ENCODE measurements at places on chromosomes 1 and 21.

DNA sequence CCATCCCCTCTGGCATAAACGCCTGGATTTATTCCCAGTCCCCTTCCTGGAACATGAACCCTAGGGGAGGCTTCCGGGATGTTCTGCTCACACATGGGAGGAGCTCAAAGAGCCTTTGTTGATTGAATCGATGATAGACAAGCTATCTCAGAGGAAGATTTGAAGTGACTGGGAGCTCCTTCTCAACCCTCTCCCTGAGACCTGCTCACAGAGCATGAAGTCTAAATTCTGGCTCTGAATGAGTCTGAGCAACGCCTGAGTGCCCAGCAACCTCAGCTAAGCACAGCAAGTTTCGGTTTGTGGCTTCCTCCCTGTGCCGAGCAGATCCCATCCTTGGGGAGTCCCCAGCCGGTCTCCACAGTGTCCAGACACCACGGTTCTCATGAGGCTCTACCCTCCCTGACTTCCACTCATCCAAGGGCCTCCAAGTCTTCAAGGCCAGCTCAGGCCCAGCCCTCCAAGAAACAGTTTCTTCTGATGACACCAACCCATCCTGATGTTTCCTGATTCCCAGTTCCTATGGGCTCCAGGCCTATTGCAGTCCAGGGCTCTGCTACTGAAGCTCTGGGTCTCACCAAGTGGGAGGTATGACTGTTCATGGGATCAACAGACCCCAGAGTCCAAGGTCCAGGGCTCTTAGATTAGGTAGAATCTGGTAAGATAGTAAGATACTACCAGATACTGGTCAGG, 190.8 kb downstream of the DYRK1A start:
- no peak for DNase-seq

- DNase-seq = no peak
Measured at GRCh38 chr1:235402457-235403200, 35.4 kb downstream of the TBCE start.

DNA sequence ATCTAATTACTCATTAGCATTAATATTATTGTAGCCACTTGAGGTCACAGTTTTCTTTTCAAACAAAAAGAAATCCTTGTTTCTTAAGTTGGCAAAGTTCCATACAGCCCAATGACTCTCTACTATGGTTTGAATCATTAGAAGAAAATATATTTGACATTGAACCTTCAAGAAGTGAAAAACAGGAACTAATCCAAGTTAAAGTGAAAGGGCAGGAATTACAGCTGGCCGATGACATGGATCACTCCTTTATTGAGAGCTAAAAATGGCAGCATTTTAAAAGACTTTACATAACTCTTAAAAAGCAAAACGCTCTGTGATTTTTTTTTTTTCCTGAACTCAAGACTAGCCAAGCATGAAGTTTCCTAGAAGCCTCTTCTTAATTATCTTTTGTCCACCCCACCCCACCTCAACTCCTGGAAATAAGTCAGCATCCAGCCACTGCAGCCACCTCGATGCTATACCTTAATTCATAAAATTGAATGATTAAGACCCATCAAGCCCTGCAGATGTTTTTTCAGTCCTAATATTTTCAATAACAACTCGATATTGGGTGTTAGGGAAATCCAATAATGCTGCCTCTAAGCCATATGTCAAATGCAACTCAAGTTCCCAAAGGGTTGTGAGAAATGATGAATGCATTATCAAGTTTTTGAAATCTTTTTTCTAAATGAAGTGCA, 323.1 kb downstream of the HHIPL2 start:
- DNase-seq = no peak

- no peak for DNase-seq
Measured at GRCh38 chr21:46301759-46302158, 15.6 kb downstream of the YBEY start.

GRCh38 chr1:201098992-201099677, 13.1 kb downstream of the CACNA1S start:
- no peak for DNase-seq

DNA sequence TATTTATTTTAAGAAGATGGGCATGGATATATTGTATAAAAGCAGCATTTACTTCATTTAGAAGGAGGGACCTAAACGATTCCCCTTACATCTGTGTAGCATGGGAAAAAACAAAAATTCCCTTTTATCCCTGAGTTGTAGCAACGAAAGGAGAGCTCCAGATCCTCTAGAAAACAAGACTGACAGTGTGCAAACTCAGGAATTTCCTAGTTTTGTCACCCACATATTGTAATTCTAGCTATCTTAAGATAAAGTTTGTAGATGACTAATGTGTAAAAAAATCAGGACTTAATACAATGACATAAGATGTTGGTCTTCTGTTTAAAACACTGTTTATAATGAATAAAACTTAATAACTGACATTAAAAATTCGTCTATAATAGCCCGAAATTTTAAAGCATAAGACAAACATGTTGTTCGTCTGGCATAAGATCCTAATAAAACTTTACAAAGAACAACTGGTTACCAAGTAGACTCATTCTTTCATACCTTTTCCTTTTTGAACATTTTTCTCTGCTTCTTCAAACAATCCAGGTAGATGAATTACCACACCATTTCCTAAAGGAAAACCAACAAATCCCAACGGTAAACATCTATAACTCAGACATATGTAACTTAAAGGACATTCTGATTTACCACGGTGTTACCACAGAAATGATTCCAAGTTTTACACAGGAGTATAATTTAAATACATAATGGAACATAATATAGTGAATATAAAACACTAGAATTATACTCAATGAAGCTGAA, 15.2 kb downstream of the ADSS2 start:
- no peak for DNase-seq

DNA sequence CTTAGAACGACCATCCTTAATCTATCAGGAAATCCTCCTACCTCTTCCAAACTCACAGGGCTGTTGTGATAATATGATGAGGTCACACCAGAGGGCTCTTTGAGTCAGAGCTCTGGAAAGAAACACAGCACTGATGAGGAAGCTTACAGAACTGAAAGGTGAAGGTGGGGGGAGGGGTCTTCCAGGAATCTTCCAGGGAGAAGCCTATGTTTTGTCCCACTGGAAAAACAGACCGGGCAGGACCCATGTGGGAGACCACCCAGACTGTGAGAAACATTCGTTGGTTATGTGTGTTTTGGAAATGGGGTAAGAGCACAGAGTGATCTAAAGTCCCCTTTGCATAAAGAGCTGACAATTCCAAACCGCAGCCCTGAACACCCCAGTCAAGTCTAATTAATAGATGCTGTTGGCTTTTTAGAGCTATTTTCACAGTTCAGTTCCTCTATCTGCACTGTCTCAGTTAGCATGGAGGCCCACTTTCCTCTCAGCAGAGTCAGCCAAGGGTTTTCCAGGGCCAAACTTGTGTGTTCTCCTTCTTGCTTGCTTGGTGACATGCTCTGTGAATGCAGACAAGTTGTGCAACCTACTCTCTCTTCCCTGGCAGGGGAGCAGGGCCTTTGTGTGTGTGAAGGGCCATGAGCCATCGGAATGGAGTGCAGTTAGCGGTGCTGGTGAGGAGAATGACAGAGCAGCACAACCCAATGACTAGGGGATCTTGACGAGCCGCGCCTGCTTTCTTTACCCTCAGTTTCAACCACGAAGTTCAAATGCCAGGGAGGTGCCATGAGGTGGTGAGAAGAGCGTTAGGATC, 12.3 kb downstream of the PHLDA3 start:
- DNase-seq = no peak

DNA sequence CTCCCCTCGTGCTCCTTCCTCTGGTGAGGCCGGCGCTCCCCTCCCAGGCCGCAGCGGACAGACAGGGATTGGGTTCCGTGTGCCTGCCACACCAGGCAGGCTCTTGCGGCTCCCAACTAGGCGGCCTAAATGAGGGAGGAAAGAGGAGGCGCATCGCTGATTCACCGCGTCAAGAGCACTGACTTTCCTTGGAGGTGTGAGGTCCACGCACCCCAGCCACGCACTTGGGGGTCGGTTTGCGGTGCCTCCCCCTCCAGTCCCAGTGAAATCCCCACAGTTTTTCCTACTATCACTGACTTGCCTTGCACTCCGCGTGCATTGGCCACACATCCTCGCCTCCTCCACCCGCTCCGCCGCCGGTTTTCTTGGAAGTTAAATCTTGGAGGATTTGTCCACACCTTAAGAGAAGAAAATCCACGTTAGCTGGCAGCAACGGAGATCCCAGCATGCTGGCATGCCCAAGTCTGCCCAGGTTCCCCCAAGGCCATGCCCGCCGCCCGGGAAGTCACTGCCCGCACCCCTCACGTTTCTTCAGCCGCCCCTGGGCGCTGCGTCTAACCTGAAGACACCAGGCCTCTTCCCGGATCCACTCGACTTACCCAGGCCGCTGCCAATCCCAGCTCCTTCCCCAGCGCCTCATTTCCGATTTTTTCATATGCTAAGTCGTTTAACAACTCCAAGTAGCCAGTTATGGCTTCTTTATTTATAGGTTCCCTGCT, 1.1 kb upstream of the FOXD3 start:
- DNase-seq = no peak

GRCh38 chr1:221234791-221235190, 355.5 kb downstream of the HLX start:
- no peak for DNase-seq

DNA sequence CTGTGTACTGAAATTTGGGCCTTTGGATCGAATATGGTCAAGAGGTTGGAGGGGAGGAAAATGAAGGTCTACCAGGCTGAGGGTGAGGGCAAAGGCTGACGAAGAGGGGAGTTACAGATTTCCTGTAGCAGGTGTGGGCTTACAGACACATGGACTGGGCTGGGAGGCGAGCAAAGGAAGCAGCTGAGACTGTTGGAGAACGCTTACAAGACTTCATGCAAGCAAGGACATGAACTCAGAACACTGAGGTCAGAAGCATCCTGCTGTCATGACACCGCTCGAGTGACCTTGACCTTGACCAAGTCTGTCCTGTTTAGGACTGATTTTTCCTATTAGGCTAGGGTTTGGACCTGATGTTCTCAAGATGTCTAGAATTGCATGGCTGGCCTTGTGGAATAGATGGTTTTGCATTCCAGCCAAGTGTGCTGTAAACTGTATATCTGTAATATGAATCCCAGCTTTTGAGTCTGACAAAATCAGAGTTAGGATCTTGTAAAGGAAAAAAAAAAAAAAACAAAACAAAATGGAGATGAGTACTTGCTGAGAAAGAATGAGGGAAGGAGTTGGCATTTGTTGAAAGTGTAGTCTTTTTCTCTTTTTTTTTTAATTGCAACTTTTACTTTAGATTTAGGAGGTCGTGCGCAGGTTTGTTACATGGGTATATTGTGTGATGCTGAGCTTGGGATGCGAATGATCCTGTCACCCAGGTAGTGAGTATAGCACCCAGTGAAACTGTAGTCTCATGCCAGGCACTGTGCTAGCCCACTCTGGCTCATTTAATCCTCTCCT, 5.8 kb downstream of the ELF3 start:
- DNase-seq = no peak

GRCh38 chr1:245538671-245539070, 383.9 kb downstream of the KIF26B start:
- no peak for DNase-seq

GRCh38 chr1:119385650-119386049, 17.1 kb downstream of the HAO2 start:
- no peak for DNase-seq

GRCh38 chr1:109040989-109041620, 797 bp downstream of the WDR47 start:
- no peak for DNase-seq

DNA sequence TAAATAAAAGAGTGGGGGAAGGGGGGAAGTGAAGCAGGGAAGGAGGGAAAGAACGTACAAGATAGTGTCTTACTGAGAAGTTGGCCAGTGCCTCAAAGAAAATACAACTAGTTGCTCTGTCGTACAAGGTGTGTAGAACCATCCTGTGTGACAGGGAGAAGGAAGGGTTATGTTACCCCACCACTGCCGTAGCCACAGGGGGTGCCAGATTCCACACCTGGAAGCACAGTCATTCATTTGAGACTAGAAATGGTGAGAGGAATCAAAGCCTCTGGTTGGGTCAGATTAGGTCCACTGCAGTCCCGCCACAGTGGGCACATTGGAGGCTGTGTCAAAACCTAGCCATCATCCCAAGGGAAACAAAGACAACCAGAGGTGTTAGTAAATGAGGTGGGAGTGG, 2.7 kb upstream of the ERI3 start:
- no peak for DNase-seq

DNA sequence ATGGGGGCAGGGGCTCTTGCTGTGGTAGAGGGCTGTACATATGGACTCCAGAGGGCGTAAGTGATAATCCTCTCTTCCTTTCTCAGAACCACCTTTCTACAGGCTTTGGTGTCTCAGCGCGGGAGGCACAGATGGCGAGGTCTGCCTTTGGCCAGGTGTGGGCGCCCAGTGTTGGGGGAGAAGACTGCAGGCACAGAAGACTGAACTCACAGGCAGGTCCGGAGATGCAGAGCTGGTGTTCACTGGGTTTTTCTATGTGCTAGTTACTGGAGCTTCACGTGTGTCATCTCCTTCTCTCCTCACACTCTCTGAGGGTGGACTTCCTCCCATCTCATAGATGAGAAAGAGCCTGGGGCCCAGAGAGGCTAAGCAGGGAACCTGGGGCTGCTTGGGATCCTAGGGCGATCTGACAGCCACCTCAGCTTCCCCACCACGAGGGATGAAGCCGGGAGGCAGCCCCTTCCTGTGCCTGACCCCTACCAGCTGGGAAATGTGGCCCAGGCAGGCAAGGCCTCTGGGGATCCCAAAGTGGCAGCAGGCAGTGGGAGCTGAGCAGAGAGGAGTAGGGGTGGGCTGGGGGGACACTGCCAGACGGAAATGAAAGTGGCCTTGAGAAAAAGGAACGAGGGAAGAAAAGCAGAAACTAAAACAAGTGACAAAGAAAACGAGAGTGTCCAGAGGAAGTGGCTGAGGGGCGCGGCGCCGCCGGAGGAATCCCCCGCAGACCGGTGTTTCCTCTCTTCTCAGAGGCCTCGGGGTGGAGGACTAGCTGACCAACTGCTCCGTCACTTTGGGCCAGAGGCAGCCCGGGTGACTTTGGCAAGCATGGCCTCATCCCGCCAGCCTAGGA, 191.6 kb downstream of the HIVEP3 start:
- DNase-seq = no peak

- DNase-seq = no peak
Measured at GRCh38 chr1:55503663-55504305, 288.6 kb upstream of the USP24 start.

DNA sequence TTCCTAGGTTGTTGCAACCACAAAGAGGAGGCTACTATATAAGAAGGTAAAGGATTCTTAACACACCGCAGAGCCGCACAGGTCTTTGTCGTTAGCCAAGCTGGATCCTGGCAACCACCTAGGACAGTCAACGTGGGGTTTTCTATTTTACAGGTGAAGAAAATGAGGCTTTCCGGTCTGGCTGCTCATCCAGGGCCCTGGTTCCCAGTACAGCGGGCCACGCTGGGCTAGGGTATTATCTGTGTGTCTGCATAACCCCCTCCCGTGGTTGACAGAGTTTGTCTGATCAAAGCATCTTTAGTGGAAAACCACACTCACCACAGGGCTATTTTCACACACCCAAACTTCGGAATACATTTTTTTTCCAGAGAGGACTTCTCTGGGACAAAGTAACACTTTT, 39.0 kb upstream of the PDE9A start:
- no peak for DNase-seq

GRCh38 chr21:42878678-42878992, 704 bp downstream of the WDR4 start:
- no peak for DNase-seq

GRCh38 chr1:199691540-199691939, 336.0 kb upstream of the NR5A2 start:
- DNase-seq = no peak

All from activated naive CD4-positive, alpha-beta T cell (primary cell).